ENCODE measurements at places on chromosomes 1 and 21. TPM values are rescaled to one million over a fixed set of nuclear protein-coding genes. Genes with fewer than 3 reads are reported as not detected.
A peak's percentile ranks its signal among the peaks of the same experiment; 100 is the strongest.

GRCh38 chr21:44684077-44684476 lies 2.1 kb upstream of the KRTAP12-1 start:
- no peak for DNase-seq

GRCh38 chr1:108051631-108052377 lies 86.8 kb upstream of the VAV3 start:
- DNase-seq, result no peak

DNA sequence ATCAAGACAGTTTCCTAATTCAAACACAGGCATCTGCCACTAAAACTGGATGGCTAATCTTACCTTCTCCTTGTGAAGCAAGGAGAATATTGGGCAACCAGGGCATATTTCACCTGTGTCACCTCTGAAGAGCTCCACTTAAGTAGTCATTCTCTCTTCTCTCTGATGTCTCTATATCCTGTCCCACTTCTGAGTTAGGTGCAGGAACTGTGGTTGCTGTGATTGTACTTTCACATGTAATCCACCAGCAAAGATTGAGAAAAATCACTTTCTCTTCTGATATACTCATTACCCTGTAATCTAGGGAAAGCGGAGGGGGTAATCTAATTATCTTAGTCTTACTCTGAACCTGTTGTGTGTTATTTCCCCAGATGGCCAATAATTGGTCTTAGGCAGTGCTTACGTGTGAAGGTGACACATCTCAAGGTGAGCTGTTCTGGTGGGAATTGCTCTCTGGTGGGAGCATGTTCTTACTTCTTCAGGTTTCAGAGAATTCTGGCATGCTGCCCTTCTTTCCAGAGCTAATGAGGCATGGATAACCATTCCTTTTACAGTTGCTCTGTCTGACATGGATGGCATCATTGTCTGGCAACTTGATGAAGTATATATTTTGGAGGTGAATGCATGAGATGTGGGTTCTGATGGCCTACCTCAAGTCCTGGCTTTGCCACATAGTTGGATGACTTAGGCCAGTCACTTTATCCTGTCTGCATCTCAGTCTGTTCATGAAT lies 12.0 kb downstream of the XCL2 start:
- no peak for DNase-seq

DNA sequence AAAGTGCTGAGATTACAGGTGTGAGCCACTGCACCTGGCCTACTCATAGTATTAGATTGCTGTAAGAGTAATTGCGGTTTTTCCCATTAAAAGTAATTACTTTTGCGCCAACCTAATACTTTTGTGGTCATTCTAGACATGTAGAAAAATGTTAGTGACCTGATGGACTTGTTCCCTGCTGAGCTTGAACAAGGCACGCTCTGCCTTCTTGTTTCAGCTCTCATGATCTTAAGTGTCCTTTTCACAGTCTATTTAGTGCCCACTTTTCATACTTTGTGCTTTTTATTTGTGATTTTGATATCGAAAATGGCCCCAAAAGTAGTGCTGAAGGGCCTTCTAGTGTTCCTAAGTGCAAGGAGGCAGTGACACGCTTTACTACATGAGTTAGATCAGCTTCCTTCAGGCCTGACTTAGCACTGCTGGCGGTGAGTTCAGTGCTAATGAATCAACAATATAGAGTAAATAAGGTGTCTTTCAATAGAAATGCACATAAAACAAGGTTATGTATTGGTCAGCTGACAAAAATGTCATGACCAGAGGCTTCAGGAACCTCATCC lies 5.6 kb upstream of the RD3 start:
- DNase-seq, result no peak

GRCh38 chr1:206787891-206788290 lies 15.6 kb upstream of the IL10 start:
- no peak for DNase-seq

DNA sequence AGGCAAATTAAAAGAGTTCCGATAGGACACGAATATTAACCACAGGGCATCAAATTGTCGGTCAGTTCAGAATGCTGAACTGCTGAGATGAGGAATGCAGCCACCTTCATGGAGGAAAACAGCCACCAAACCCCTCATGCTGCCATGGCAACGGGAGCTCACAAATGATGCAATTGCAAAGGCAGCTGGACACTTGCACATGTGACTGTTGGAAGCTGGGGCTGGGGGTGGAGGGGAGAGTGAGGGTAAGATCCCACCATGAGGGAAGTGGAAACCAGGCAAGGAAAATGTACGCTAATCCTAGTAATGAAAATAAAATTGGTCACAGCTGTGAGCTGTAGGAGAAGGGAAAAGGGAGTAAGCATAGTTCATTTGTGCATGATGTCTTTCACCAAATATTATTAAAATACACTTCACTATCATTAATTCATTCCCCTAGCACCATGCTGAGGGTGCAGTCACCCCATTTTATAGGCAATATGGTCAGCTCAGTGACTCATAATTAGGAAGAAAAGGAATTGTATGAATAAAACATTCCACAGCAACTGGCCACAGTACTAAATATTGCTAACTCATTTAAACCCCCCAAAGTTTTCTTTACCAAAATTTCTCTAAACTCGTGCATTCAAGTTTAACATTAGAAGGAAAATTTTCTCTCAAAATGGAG lies 15.3 kb downstream of the BECN2 start:
- no peak for DNase-seq

DNA sequence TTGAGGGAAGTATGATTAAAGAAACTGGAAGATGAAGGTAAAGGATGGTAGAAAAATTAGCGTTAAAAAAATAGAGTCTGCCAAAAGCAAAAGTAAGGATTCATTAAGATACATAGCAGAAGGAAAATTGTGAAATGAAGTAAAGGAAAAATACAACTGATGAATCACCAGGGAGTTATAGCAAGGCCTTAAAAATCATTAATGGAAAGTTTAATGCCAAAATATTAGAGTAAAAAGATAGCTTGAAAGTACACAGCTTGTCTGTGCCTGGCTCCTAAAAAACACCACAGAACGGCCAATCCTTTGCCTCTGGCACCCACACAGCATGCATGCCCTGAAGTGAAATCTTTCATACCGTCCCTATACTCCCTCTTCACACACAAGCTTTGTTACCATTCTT lies 66.9 kb upstream of the APOBEC4 start:
- no peak for DNase-seq

GRCh38 chr1:173255214-173255813 lies 48.2 kb upstream of the TNFSF4 start:
- peak; percentile 75 for DNase-seq

- no peak for DNase-seq
Measured at GRCh38 chr1:90000934-90001676, 6.2 kb downstream of the ZNF326 start.

DNA sequence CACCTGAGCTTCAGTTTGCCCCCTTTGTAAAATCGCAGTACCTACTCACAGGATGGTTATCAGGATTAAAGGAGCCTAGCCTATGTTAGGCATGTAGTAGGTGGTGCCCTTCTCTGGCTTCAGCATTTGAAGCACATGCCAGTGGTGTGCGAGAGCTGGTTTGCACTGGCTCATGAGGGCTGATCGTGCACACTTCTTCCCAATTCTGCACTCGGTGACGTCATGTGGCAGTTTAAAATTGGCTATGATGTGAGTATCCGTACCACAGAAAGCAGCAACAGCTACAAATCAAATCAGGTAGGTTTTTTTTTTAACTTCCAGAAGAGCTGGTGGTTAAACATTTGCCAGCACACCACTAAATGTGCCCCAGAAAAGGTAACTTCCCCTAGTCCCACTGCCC lies 13.5 kb downstream of the FOXO6 start:
- DNase-seq, result no peak

DNA sequence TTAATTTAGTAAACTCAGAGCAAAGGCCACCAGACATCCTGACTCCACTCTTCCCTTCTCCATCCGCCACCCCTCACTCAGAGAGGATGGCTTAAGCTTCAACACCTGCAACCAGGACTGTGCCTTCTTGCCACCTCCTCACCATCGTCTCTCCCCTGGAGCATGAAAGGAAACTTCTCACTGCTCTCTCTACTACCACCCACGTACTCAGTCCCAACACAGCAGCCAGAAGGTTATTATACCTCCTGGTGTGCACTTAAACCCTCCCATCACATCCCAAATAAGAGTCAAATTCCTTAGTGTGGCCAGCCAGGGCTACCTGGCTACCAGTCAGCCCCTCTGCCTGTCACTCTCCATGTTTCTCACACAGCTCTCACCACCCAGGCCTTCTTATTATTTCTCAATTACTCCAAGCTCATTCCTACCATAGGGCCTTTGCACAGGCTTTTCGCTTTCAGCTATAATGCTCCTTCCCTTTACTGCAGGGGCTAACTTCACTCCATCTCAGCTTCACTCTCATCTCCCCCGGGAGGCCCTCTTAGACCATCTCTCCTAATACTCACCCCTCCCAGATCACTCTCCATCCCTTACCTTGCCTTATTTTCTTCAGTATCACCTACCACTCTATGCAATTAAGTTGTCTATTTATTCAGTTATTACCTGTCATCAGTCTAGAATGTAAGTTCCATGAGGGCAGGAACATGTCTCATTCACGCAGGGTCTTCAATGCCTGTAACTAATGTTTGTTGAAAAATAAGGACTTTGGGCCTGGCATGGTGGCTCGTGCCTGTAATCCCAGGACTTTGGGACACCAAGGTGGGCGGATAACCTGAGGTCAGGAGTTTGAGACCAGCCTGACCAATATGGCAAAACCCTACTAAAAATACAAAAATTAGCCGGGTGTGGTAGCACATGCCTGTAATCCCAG lies 137.5 kb downstream of the TOMM20 start:
- no peak for DNase-seq

DNA sequence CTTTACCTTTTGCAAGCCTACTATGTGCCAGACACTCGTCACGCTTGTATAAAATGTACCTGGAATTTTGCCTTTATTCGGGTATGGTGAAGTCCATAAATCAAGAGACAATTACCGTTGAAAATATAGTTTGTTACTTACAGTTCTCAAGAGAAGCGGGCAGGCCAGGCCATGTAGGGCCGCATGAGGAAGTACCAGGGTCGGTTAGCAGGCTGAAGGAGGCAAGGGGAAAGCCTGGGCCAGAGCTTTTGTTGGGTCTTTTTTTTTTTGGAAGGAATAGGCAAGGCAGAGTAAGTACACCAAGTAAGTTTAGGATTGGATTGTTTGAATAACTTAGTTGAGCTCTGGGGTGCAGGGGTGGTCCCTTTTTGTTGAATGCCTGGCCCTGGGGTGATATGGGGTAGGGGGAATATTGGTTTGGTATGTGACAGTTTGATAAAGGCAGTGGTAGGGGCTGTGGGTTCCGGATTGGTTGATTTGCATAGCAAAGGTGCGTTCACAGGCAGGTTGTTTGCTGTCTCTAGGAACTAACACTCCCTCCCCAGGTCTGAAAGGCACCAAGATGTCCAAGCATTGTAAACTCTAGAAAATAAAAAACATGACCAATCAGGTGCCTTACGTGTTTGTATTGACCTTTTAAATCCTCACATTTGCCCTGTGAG lies 80.7 kb downstream of the KAZN start:
- DNase-seq, result no peak

DNA sequence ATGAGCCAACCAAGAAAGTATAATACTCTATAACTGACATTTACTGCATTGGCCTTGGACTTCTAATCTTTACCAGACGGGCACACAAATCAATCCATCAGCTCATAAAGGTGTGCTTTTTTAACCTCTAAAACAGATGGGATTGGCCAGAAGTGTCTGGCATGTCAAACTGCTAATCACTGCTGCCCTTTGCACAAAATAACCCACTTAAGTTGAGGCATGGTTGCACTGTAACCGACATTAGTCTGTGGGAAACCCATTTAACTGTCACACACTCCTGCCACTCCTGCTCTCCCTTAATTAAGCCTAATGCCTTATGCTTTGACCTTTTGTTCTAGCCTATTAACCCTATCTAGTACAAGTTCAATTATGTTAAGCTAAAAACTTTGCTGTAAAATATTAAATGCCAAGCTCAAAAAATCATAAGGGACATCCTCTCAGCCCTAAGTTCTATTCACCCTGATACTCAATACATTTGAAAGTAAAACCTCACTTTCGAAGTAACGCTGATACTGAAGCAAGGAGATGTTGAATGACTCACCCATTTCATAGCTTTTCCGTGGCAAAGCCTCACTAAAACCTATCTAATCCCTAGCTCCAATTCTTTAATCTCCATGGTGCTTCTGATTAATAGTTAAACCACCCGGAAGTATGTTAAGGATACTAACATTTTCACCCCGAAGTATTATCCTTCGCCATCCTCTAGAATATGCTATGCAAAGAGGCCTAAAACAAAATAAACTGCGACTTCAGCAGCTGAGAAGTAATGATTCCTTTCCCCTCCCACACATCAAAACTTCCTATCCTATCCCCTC lies 12.9 kb downstream of the NRIP1 start:
- DNase-seq, result peak; percentile 25

DNA sequence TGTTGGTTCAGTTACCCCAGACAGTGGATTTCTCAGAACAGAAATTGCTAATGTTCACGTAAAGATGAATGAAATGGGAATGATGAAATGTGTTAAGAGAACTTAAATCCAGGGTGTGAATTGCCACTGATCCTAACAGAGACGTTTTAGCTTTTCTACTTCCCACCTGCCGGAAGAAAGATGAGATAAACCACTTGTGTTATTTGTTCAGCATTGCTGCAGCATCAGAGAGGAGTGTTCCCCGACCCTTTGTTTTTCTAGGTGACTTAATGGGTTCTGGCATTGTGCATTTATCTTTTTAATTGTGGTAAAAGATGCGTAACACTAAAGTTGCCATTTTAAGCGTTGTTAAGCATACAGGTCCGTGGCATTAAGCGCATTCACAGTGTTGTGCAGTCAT lies 122.3 kb downstream of the GALNT2 start:
- no peak for DNase-seq

DNA sequence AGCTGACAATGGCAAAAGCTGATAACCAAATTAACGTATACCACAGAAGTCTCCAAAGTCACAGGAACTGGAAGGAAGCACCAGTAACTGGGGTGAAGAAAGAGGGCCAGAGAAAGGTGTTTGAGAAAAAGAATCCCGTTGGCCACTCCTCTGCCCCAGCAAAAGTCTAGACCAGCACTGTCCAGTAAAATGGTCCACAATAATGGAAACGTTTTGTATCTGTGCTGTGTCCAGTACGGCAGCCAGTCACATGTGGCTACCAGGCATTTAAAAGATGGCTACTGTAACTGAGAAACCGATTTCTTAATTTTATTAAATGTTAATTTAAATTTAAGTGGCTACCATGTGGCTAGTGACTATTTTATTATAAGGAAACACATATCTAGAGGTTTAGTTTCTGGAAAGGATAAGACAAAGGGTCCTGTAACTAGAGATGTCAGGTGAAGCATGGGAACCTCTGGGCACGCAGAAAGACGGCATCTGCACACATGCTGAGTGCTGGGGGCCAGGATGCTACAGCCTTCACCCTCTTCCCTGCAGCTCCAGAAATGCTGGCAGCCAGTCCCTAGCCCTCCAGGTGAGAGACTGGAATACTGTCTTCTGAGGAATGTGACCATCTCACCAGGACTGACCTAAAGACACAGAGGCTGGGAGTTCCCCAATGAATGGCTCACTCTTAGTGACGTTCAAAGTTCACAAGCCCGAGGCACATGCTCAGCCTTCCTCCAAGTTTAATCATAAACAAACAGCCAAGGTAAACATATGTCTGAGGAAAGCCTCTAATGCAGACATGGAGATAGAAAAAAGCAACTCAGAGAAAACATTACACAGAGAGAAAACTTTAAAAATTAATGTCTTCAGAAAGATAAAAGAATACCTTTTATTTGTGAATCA lies 50.7 kb downstream of the JAK1 start:
- DNase-seq, result peak; percentile 86

GRCh38 chr1:914131-914890 lies 9.4 kb upstream of the SAMD11 start:
- no peak for DNase-seq

DYRK3 gene
- total RNA-seq, result 58.5 TPM

NBPF6 gene
- not detected for total RNA-seq

S100A7 gene
- not detected for total RNA-seq

IARS2 gene
- 158 TPM for total RNA-seq

CACNA1E gene
- 0.07 TPM for total RNA-seq

HSD3B1 gene
- not detected for total RNA-seq
